ENCODE measurements at places on chromosomes 7 and 10.

DNA sequence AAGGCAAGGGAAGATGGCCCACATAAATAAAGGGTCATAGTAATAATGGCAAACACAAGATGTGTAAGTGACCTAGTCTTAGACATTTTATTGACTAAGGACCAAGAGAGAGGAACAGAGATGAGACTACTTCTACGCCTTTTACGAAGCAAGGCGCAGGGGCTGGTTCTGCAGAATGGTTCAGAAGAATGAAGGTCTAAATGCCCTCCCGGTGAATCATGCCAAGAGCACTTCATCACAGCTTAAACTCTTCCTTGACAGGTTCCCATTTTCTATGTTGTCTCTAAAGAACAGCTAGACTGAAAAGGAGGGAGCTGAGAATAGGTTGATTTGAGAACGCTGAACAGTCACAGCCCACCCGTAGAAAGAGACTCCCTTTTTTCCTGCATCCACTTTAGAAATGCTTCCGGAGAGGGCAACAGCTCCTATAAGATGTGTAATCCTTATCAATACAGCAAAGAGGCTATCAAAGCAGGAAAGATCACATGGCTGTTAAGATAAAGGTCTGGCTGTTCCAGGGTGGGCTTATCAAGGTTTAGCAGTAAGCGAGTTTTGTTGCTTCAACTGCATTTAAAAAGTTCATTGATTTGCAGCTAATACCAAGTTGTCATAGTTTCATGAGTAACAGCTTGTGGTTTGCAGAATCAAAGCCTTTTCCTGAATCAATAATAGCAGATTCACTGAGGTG lies 93.4 kb upstream of the AUTS2 start:
- no peak for DNase-seq

GRCh38 chr10:132466520-132467463 lies 69.8 kb downstream of the PWWP2B start:
- no peak for DNase-seq

GRCh38 chr10:70906953-70907636 lies 18.7 kb upstream of the PCBD1 start:
- no peak for DNase-seq

DNA sequence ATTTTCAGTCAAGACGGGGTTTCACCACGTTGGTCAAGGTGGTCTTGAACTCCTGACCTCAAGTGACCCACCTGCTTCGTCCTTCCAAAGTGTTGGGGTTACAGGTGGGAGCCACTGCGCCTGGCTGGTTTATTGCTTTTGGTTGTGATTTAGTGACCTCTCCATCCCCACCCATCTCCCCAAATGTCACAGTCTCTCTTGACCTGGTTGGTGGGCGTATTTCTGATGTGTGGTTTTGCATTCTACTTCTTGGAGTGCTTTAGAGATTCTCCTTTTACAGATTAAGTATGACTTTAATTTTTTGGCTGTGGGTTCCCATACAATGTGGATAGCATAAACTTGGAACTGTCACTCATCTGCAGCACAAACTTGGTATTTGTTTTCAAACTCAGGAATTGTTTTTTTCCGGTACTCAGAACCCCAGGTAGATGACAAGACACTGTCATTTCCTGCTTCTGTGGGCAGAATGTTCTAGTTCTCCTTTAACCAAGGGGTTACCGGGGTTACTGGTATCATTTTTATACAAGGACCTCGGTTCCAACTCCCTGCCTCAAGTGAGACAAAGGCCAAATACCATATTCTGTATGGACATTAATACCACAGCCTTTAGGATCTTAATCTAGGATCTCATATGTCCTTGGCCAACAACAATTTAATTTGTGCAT lies 50.5 kb downstream of the MRC1 start:
- DNase-seq = no peak

DNA sequence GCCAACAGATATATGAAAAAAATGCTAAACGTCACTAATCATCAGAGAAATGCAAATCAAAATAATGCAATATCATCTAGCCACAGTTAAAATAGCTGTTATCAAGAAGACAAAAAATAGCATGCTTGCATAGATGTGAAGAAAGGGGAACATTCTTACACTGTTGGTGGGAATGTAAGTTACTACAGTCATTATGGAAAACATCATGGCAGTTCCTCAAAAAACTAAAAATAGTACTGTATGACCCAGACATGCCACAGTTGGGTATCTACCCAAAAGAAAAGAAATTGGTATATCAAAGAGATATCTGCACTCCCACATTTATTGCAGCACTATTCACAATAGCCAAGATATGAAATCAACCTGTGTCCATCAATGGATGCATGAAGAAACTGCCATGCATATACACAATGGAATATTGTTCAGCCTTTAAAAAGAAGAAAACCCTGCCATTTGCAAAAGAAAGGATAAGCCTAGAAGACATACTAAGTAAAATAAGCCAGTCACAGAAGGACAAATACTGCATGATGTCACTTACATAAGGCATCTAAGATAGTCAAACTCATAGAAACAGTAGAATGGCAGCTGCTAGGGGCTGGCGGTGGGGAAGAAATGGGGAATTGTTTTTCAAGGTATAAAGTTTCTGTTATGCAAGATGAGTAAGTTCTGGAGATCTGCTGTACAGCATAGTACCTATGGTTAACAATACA lies 107.0 kb downstream of the PTPN20 start:
- DNase-seq = no peak

- no peak for DNase-seq
Observed at GRCh38 chr7:70944516-70944915, 187.4 kb upstream of the GALNT17 start.

GRCh38 chr7:133510326-133511055 lies 257.6 kb downstream of the EXOC4 start:
- no peak for DNase-seq
